ENCODE measurements at places on chromosomes 6 and 20. TPM values are rescaled to one million over a fixed set of nuclear protein-coding genes. Genes with fewer than 3 reads are reported as not detected.
A peak's percentile ranks its signal among the peaks of the same experiment; 100 is the strongest.

DNA sequence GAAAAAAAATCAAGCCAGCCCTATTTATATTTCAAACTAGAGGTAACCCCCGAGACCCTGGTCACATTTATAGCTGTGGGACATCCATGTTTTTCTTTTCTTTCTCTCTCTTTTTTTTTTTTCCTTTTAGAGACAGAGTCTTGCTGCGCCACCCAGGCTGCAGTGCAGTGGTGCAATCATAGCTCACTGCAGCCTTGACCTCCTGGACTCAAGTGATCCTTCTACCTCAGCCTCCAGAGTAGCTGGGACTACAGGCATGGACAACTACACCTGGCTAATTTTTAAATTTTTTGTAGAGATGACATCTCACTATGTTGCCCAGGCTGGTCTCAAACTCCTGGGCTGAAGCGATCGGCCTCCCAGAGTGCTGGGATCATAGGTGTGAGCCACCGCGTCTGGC, 12.1 kb downstream of the MAVS start:
- DNase-seq = no peak

GRCh38 chr20:57162362-57162652, 104.1 kb downstream of the BMP7 start:
- DNase-seq = no peak

The CD109 gene
- total RNA-seq = 12.8 TPM

The APOM gene
- 1.0 TPM for total RNA-seq

DNA sequence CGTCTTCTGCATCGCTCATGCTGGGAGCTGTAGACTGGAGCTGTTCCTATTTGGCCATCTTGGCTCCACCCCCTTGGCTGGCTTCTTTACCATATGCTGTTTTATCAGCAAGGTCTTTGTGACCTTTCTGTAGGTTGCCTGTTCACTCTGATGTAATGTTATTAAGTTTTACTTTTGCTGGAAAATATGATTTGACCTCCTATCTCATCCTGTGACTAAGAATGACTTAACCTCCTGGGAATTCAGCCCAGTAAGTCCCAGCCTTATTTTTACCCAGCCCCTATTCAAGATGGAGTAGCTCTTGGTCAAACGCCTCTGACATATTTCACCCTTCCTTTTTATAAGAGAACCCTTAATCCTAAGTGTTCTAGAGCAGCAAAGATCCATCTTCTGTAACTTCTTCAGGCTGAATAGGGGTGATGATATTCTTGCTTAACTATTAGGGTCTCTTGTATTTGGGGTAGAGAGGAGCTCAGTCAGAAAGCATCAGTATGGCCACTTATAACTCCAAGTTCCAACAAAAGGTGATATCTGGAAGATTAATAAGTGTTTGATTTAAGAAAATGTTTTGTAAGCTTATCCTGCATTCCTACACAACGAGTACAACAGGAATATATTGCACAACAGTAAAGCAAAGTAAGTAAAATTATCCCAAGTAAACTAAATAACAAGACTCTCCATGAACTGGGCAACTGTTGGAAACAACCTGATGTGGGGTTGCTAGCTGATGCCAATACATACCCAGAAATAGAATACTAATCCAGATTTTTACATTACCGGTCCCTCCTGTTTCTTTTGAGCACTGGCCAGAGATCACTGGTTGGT, 23.1 kb upstream of the HMGN3 start:
- peak; percentile 65 for DNase-seq

- DNase-seq = no peak
Observed at GRCh38 chr6:147603392-147604081, 95.0 kb downstream of the SAMD5 start.

- DNase-seq = no peak
Observed at GRCh38 chr6:32763421-32763820, at the start of gene HLA-DQB2. Gene HLA-DQB2 (minus strand): TSS chr6:32763532. CDS start chr6:32763470, 62 bp downstream.

DNA sequence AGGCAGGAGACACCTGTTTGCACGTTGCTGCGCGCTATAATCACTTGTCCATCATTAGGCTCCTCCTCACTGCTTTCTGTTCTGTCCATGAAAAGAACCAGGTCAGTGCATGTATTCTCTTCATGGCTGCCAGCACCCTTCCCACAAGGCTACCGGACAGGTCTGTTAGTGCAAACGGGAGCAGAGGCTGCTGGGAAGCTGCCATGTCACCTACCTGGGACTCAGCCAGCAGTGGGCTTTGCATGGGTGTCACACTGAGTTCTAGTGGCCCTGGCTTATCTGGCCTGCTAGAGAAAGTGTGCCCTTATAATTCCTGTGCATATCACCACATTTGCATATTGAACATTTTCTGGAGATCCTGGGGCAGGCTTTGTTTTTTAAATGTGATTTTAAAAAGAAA, 24.8 kb downstream of the LYRM2 start:
- no peak for DNase-seq

The BANF2 gene
- not detected for total RNA-seq

DNA sequence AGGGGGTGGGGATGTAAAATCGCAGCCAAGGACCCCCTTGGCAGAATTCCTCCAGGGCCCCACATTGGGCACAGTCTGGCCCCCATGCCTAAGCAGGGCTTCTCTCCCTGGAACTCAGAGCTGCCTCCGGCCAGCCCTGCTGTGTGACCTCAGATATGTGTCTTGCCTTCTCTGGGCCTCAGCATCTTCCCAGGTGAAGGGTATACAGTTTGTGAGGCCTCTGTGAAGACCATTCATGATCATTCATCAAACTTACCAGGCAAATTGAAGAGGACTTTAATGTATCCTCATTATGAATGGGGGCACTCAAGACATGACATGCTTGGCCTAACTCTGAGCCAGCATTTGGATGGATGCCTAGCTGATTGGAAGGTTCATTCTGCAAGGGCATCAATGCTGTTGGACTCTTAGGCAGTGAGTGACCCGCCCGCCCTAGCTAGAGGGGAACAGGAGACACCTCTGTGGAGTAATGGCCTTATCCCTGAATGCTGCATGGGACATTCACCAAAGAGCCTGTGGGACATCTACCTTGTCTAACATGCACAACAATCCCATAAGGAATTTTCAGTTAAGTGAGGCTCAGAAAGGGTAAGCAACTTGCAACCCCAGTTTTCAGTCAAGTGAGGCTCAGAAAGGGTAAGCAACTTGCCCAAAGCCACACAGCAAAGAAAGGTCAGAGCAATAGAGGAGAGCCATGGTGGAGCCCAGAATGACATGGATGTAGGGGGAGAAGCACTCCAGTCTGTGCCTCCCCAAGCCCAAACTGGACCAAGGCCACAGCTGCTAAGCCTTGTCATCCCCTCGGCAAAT, 535 bp downstream of the CCN5 start:
- no peak for DNase-seq

All from fibroblast of lung (primary cell).